ENCODE measurements at places on chromosomes 12 and 14.

DNA sequence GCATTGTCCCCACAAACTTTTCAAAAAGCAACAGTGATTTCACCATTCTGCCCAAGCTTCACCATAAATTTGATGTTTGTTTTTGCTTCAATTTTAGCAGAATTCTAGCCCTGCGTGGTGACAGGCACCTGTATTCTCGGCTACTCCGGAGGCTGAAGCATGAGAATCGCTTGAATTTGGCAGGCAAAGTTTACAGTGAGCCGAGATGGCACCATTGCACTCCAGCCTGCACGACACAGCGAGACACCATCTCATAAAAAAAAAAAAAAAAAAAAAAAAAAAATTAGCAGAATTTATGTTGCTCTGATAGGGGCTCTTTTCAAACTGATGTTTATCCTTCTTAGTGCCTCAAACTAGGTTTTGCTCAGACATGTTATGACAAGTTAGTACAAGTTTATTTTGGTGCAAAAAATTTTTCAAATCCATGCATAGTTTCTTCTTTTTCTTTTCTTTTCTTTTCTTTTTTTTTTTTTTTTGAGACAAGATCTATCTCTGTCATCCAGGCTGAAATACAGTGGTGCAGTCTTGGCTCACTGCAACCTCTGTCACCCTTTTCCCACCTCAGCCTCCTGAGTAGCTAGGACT, 24.3 kb downstream of the RASSF3 start:
- DNase-seq = no peak

GRCh38 chr14:104085032-104085888, at the start of gene ASPG:
TSS of gene ASPG (plus strand) at chr14:104085700. CDS start at chr14:104085771, 71 bp downstream.
- no peak for DNase-seq

- DNase-seq = peak; percentile 49
Measured at GRCh38 chr14:95460647-95461478, 55.6 kb downstream of the SYNE3 start.

DNA sequence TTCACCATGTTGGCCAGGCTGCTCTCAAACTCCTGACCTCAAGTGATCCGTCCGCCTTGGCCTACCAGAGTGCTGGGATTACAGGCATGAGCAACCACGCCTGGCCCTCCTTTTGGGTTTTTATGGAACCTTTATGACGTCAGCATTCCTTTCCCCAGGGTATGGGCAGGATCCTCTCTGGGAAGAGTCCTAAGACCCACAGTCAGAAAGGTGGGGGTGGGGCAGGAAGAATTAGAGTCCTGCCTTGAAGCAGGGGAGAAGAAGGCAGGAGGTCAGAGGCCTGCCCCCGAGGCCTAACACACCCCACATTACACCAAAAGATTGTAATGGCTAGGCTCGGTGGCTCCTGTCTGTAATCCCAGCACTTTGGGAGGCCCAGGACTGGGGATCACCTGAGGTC, 30.8 kb upstream of the CDK17 start:
- no peak for DNase-seq

DNA sequence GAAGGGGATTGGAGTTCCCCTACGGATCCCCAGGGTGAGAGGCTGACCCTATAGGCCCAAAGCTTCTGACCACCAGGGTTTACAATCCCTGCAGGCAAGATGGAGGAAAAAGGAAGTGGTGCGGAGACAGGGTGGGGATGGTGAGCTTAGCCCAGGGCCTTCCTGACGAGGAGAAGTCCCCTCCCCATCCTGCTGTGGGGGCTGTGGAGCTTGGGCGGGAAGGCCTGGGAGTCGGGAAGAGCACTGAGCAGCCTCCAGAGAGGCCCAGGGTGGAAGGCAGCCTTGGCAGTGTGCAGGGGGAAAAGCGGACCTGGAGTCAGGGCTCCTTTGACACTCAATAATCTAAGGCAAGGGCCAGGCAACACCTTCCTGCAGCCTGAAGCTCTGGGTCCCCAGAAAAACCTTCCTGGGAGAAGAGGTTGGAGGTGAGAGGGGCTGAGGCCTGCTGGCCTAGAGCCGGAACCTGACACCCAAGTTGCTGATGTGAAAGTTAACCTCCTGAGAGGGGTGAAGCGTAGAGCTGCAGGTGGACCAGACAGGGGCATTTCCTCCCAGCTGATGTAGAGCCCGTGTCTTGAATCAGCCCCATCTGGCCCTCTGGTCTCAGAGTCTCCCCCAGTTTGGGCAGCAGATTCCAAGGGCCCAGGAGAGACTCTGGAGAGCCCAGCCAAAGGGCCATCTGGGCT, 6.0 kb downstream of the HDAC7 start:
- DNase-seq = no peak

DNA sequence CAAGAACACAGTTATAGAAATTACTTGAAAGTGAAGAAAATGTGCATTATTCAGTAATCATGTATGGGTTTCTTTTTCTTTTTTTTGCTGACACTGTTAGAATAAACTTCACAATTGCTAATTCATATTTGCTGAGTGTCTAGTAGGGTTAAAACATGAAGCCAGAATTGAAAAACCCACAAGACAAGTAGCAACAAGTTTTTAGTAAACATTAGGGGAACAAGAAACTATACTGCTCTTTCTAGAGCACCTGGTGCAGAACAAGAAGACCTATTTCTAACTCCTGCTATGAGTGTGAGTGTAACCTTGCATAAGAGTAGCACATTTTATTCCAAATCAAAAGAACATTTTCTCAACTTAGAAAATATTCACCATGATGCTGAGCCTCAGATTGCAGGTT, 83.2 kb downstream of the ITPR2 start:
- no peak for DNase-seq

DNA sequence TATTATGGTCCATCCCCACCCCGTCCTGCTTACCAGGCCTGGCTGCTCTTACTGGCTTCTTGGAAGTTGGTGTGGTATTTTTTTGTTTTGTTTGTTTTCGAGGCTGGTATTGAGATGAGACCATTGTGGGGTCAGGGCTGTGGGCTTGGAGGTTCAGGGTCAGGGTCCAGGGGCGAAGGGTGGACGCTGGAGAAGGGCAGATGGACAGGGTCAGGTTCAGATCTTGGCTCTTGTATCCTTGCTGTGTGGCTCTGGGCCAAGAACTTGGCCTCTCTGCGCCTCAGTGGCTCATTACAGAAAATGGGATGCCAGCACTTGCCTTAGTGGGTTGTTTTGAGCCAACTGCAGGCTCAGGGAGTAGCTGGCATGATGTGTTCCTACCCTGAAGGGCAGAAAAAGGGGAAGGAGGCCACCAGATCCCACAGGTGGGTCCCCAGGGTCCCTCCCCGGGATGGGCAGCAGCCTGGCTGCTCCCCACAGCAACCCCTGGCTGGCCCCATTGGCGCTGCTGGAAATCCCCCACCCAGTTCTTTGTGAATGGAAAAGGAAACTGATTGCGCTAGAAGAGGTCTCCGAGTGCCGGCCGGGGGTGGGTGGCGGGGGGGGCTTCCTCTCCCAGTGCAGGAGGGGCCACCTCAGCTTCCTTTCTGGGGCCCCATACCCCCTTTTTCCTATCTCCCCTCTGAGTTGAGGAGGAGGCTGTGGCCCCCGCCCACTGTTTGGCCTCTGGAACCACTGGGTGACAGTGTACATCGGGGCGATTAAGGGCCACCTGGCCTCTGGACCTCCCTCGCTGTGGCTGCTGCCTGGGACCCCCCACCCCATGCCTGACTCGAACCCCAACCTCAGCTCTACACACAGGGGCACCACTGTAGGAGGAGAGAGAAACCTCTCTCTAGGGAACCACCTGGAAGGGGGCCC, 25.0 kb downstream of the SH2B3 start:
- DNase-seq = no peak

DNA sequence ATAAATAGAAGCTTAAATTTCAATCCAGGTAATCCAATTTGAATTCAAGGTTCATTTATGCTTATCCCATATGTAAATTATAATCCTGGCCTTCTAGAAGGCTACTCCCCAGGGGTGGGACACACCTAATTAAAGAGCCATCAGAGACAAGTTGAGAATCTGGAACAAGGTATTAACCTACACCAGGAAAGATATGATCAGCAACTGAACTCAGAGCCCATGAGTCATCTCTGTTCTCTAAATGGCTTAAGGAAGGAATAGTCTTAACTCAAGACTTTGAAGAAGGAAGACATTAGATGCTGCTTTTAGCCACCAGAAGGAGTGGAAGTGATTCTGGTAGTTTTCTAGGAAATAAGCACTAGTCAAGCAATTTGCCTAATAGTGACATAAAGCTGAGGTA, 88.0 kb downstream of the KIF21A start:
- DNase-seq = no peak

DNA sequence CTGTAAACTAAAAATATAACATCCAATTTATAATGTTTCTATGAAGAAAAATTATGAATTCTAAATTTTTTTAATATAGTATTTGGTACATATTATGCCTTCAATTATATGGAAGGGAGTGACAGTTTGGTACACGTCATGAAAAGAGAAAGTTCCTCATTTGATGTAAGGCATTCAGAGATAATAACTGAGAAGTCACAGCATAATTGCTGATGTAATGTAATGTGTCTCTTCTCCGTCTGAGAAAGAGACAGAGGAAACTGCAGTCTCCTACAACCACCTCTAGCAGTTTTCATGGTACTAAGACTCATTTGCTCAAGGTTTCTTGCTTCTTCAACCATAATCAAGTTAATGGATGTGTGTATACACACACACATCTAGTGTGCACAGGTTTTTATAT, 2.3 kb upstream of the CD69 start:
- DNase-seq = no peak
